ENCODE measurements at places on chromosomes 3 and 15. TPM values are rescaled to one million over a fixed set of nuclear protein-coding genes. Genes with fewer than 3 reads are reported as not detected.

DNA sequence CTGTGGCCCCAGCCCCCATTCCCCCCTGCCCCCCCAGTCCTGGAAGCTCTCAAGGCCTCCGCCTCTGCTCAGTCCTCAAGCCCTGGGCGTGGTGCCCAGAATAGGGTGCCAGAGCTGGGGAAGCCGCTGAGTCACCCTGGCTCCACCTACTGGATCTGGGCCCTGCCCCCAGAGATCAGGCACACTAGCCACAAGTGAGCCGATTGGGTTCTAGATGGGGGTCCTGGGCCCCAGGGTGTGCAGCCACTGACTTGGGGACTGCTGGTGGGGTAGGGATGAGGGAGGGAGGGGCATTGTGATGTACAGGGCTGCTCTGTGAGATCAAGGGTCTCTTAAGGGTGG, 5.7 kb downstream of the EIF4G1 start:
- H3K36me3 ChIP-seq, result peaks cover 47% of the 10 kb centered on the region
- peak; percentile 98 for DNase-seq
- no peak overlapping the region for H3K4me3 ChIP-seq
- H3K4me1 ChIP-seq, result peaks cover 38% of the 10 kb centered on the region
- peak overlapping the region; percentile 89 for H3K27ac ChIP-seq

GRCh38 chr3:59699648-59700320, 650.0 kb upstream of the CFAP20DC start:
- H3K27ac ChIP-seq, result no peak overlapping the region
- H3K36me3 ChIP-seq, result no peaks in the 10 kb centered on the region
- no peak overlapping the region for H3K4me3 ChIP-seq
- no peaks in the 10 kb centered on the region for H3K27me3 ChIP-seq
- no peaks in the 10 kb centered on the region for H3K4me1 ChIP-seq

- H3K27ac ChIP-seq, result no peak overlapping the region
- H3K36me3 ChIP-seq, result no peaks in the 10 kb centered on the region
Observed at GRCh38 chr3:3366386-3366785, 186.9 kb upstream of the CRBN start.

CFAP44 gene
- total RNA-seq, result 5.1 TPM

CFAP20DC gene
- total RNA-seq, result 0.35 TPM

Data from pancreas (tissue), 10 donors.